ENCODE measurements at places on chromosomes 16 and 17.

DNA sequence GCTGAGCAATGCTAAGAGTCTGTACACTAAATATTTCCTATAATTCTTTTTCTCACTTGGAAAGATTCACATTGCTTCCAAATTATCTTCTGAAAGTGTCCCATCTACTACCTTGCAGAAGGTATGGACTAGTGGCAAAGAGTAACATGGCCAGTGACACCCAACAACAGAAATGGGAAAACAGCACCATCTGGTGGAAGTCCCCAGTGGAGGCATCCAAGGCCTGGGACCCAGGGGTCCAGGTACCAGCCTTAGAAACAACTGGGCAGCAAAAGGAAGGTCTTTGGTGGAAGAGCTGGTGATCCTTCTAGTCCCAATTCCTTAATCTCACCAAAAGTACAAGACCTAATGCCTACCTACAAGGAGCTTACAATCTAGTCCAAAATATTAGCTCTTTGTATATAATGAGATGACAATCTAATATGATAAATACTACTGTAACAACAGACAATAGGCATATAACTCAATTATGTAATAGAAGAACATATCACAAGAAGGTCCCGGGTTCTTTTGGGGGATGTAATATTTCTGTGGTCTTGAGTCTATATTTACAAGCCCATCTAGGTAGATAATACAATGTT is 55.3 kb downstream of the SKAP1 start:
- no peak for DNase-seq

GRCh38 chr16:78528265-78528664 is 428.8 kb downstream of the WWOX start:
- DNase-seq = no peak

- DNase-seq = no peak
Observed at GRCh38 chr17:35017021-35017420, 36.7 kb downstream of the LIG3 start.

- no peak for DNase-seq
Observed at GRCh38 chr17:42155614-42156045, 841 bp upstream of the RAB5C start.

- DNase-seq = no peak
Observed at GRCh38 chr17:63626551-63627180, 4.4 kb downstream of the MAP3K3 start.

DNA sequence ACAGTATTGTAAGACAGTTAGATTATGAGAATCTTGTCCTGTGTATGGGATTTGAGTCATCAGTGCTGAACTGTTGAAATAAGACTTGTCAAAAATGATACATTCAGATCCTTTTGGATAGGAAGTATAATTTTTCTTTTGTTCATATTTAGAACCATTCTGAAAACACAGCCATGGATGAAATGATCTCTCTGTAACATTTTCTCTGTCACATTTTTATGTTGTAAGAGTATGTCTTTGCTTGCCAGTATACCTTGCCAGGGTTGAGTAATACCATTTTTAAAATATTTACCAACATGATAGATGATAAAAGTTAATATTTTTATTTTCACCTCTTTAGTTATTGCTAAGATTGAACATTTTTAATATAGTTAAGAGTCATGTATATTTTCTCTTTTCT is 45.0 kb downstream of the NSRP1 start:
- no peak for DNase-seq

DNA sequence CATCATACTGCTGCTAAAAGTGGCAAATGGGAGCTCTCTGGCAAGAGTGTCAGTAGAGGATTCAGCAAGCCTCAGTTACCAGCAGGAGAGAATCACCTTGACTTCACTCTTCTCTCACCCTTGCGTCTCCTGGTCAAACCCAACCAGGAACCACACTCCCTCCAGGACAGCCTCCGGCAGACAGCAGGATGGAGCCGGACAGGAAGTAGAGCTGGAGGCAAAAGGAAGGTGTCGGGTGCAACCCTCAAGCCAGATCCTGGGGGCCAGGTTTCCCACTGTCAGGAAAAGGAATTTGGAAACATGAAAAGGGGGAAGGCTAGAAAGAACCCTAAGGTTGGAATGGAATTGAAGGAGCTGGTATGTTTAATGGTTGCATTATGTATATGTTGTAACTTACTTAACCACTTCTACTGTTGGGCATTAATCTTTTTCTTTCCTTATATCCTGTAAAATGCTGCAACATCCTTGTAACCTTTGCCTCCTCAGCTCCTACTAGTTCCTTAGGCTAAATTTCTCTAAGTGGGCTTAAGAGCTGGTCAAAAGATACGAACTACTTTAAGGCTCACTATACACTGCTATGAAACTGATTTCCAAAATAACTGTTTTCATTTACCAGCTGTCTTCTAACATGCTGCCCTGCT is 40.3 kb downstream of the CYTH1 start:
- no peak for DNase-seq

- DNase-seq = no peak
Observed at GRCh38 chr17:82089723-82090548, 8.1 kb downstream of the FASN start.

DNA sequence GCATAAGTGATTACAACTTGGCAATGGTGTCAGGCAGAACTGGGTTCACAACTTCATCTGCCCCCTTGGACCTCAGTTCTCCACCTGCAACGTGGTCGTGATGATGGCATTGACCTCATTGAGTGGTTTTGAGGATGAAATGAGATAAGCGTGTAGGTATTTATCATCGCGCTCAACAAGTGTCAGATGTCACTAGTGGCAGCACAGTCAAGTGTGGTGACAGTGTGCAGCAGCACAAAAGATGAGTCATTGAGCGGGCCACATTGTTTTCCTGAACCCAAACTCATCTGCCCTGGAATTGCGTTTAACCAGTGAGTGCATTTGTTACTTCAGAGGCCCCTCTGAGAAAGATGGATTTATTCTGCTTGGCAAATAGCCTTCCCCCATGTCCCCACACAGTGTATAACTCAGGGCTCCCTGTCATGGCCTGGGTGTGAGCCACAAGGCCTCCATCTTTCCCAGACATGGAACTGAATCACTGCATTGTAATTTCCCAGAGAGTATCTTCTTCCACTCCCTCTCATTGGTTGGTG is 20.9 kb downstream of the IRX3 start:
- DNase-seq = no peak

DNA sequence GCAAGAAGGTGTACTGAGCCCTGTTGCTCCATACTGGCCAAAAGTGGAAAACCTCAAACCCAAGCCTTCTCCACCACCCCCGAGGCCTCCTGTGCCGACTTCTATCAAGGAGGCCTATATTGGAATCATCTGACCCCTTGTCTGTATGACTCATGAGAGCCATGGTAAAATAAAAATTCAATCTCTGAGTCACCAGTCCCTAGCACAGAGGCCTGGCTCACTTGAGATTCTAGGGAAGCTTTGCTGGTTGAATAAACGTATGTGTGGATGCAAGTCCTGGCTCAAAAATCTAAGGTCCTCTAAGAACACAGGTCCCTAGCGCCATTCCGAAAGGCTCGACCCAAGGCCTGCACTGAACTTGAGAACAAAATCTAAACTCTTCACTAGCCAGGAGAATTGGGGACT is 15.0 kb downstream of the NSMCE1 start:
- no peak for DNase-seq

GRCh38 chr17:64502809-64503208 is 3.3 kb downstream of the DDX5 start:
- DNase-seq = no peak

DNA sequence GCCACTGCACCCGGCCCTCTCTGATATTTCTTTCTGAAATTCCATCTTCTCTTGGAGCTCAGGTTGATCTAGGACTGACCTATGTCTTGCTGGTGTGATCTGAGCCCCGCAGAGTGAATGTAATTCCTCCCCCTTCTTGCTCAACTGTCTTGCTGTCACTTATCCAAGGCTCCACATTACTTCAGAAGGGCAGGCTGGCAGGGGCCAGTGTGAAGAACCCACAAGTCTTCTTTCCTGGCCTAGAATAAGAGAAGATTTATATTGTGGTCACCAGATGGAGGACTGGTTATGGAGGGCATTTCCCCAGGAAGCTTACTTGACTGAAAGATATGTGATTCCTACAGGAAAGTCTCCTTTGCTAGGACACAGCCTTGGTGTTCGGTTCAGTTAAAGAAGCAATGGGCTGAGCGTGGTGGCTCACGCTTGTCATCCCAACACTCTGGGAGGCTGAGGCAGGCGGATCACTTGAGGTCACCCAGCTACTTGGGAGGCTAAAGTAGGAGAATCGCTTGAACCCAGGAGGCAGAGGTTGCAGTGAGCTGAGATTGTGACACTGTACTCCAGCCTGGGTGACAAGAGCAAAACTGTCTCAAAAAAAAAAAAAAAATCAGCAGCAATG is 13.4 kb downstream of the ITGAL start:
- DNase-seq = no peak

DNA sequence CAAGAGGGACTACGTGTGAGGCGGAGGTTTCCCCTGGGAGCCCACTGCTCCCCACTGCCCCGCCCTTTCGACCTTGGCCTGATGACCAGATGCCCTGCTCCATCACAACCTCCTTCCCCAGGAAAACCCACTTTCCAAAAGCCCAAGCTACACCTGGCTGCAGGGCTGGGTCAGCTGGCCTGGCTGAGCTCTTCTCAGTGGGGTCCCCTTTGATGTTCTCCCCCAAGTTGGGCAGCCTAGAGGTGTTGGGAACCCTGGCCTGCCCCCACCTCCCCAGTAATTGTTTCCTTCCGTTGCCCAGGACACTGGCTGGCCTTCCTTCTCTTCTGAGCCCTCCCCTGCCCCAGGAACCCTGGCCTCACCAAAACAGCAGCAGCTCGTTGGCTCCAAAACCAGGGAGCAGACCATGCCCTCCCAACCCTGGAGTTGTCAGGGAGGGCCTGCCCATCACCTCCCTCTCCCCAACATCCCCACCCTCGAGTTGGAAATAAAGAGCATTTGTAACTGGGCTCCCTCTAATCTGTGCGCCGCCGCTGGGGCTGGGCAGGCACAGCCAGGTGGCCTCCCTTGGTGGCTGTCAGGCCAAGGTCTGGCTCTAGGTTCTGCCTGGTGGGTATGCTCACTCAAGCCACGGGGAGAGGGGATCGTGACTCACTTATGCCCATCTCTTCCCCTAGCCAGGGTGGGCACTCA is 1.4 kb downstream of the CLDN9 start:
- DNase-seq = no peak

GRCh38 chr17:74919440-74920305 is 3.4 kb downstream of the USH1G start:
- DNase-seq = no peak

- DNase-seq = no peak
Observed at GRCh38 chr17:50570032-50570431, 9.5 kb downstream of the CACNA1G start.

DNA sequence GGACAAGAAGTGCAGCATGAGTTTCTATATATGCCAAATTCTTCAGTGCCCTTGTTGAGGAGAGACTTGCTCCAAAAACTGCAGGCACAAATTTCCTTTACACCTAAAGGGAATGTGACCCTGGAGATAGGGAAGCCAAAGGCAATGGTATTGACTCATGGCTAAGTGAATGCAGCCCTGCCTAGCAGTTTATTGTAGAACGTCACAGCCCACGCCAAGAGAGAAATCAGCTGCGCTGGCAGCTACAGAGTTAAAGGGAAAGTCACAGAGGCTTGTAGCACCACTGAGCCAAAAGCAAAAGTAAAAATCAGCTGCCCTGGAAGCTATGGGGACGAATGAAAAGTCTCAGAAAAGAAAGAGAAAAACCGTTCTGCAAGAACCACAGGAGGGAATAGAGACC is 10.1 kb downstream of the POLR3K start:
- no peak for DNase-seq

- peak; percentile 14 for DNase-seq
Observed at GRCh38 chr16:89922884-89923639, at the start of gene TUBB3. TSS of gene TUBB3 (plus strand) at chr16:89923342. CDS start at chr16:89923402, 60 bp downstream.

- DNase-seq = no peak
Observed at GRCh38 chr16:52353249-52353648, 193.7 kb downstream of the TOX3 start.

DNA sequence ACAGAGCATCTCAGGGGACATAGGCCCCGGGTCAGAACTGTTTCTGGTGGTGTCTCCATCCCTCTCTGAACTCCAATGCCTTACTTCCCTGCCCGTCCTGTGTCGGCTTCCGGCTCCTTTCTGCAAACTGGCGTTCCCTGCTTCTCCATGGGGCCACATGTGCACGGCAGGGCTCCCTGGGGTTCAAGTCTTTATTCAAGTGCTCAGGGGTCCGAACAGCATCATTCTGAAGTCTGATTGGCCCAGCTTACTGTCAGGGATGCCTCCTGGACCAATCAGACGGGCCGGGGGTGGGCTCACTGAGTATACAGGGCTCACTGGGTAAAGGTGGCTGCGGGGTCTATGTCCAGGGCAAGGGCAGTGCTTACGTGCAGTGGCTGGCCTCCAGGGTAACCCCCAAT is 17.1 kb downstream of the C16orf82 start:
- DNase-seq = no peak

GRCh38 chr16:88430524-88431446 is 22.3 kb upstream of the ZFPM1 start:
- DNase-seq = no peak

DNA sequence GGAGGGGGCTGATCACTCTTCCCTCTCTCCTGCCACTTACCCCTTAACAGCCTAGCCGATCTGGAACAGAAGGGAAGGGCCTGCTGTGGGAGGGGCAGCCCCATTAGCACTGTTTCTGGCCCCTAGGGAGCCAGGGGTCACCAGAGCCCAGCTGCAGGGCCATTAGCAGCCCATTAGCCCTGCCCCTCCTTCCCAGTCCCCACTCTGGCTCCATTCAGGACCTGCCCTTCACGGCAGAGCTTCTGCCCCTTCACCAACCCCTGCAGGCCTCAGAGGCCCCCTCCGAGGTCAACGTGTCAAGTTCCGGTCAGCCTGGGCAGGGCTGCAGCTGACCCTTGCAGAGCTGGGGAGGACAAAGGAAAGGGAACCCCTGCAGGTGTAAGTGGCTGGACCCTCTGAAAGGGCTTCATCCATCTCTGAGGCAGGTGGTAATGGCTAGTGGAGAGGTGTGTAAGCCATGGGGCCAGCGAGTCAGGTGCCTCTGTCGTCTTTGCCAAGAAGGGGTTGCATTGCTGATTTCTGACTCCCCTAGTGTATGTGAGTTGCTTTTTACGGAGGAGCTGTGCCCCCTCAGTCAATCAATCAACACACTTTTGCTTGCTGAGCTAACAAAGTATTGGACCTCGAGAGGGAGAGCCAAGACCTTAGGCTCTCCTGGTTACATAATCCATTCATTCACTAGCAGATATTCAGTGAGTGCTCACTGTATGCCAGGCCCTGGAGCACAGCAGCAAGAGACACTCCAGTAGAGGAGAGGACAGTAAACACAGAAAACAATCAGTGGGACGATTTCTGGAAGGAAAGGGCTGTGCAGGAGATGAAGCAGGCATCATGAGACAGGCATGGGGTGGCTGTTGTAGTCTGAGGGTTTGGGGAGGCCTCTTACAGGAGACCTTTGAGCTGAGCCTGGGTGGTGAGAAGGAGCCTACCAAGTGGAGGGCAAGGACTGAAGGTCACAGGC is 18.2 kb upstream of the KCNJ12 start:
- no peak for DNase-seq

GRCh38 chr16:53152329-53152728 is 97.5 kb downstream of the CHD9 start:
- DNase-seq = no peak

DNA sequence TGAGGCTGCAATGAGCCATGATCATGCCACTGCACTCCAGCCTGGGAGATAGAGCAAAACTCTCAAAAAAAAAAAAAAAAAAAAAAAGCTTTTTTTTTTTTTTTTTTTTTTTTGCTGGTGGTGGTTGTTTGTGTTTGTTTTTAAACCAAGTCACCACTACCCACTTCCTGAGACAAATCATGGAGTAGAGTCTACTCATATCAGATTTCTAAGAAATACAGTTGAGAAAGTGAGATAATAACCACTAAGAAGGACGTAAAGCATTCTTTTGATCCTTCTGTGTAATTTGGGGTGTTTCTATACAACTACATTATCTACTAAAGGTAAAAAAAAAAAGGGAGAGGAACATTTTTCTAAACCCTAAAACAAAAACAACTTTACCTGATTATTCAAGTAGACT is 38.0 kb downstream of the AXIN2 start:
- DNase-seq = no peak
